ENCODE measurements at places on chromosomes 16 and 17.

- DNase-seq, result no peak
Observed at GRCh38 chr16:87127061-87127765, 190.0 kb downstream of the C16orf95 start.

DNA sequence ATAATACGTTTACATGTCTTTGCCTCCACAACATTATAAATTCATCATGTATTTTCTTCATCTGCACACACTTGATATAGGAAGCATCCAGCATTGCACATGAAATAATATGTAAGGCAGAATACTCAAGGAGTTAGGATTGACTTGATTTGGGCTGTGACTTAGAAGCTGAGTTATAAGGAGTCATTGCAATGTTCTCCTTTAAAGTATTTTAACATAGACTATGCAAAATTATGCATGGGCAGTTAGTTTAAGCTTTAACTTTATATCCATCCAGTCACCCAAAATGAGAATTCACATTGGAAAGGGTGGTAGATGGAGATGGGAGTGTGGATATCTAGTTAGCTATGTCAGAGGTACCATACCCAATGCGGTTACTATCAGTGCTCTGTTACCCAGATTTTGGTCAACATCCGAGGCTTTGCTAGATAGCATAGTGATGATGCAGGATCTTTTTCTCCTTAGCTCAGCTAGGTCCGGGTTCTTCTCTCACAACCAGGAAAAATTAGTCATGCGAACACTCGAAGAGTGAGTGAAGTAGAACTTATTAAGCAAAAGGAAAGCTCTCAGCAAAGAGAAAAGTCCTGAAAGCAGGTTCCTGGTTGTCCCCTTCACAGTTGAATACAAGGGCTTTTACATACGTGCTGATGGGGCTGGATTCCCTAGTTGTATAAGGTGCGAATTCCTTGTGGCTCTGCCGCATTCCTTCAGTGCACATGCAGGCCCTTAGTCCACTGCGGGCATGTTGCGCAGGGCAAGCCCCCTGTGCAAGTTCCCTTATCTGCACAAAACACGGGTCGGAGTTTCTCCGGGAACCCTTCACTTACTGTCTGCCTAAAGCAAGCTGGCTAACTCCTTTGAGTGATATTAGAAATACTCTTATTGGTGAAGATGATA lies 73.1 kb upstream of the FAM20A start:
- no peak for DNase-seq

- no peak for DNase-seq
Observed at GRCh38 chr17:6627019-6627418, 13.5 kb downstream of the KIAA0753 start.

- DNase-seq, result no peak
Observed at GRCh38 chr16:31875112-31875803, 1.7 kb downstream of the ZNF267 start.

DNA sequence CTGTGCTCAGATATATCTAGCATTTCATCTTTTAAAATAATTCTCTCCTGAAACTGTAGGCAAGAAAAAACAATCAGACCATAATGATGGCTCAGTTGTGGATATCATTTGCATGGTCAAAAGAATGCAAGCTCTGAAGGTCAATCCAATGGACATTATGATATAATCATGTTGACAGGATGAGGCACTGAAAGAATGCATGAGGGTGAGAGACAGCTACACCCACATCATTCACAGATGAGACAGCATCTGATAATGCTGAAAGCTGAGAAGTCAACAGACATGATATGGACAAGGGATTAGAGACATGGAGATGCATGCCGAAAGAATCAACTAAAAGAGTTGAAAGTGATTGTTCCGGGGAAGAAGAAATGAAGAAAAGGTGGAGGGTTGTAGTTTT lies 346.4 kb upstream of the CDH5 start:
- DNase-seq, result no peak

DNA sequence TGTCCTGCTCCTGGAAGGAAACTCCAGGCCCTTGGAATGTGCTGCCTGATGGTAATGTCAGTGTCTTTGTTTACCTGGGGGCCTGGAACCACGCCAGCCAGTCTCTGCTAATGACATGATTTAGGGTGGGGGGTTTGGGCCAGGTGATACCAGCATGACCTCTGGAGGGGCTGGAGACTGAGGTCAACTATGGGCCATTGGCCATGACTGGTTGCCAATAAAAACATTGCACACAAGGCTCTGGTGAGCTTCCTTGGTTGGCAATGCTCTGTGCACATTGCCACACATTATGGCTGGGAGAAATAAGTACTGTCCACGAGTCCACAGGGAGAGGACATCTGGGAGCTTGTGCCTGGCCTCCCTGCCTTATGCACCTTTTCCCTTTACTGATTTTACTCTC lies 52.5 kb downstream of the LITAF start:
- no peak for DNase-seq
